ENCODE measurements at places on chromosomes 5 and 9. TPM values are rescaled to one million over a fixed set of nuclear protein-coding genes. Genes with fewer than 3 reads are reported as not detected.

The KIF4B gene
- total RNA-seq = not detected

The PCDHGA4 gene
- total RNA-seq = 3.9 TPM

The IRX1 gene
- 62.0 TPM for total RNA-seq

The HSPB3 gene
- not detected for total RNA-seq

The GHR gene
- total RNA-seq = 3.7 TPM

The VCP gene
- 167 TPM for total RNA-seq

The SOX30 gene
- 0.09 TPM for total RNA-seq

GRCh38 chr5:26024774-26025173 is 1013.6 kb downstream of the CDH9 start:
- H3K27ac ChIP-seq = no peak overlapping the region
- no peaks in the 10 kb centered on the region for H3K4me1 ChIP-seq
- no peaks in the 10 kb centered on the region for H3K27me3 ChIP-seq
- no peak overlapping the region for H3K4me3 ChIP-seq
- no peaks in the 10 kb centered on the region for H3K36me3 ChIP-seq
- no peak for DNase-seq

DNA sequence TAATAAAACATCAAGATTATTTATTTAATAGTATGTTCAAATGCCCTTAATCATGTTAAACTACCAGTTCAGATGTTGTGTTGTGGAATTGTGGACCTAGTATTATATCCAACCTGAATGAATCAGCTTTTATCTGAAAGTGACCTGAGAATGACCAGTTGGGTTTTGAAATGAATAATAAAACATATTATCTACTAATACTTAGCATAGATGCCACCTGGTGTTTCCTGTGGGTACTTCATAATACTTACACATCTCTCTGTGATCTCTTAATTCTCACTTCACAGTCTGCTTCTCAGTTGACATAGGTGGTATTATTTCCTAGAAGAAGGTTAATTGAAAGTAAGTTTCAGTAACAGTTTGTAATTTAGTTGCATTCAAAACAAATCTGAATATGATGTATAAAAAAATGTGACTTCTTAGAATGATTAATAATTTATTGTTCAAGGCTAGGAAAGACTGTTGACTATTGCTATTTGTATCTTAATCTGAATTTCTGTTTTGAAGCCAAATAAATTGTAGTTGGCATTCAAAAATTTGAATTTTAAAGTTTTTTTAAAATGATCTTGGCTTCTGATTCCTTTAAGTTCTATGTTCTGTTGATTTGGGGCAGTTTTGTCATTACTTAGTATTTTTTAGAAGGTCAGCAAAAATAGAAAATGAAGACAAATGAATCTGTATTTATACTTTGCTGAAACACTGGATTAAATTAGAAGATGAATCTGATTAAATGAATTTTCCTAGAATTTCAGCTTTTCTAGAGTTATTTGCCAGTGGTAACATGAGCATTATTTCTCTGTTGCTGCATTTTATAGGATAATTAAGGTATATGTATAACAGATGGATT is 48.2 kb downstream of the KIF2A start:
- no peak overlapping the region for H3K4me3 ChIP-seq
- H3K27me3 ChIP-seq = no peaks in the 10 kb centered on the region
- no peak overlapping the region for H3K27ac ChIP-seq

- H3K4me1 ChIP-seq = no peaks in the 10 kb centered on the region
- H3K27ac ChIP-seq = no peak overlapping the region
- DNase-seq = no peak
- H3K36me3 ChIP-seq = no peaks in the 10 kb centered on the region
These were observed 11.2 kb upstream of the RIC1 start for GRCh38 chr9:5617749-5618148.

GRCh38 chr5:142107736-142108431 is 695 bp upstream of the NDFIP1 start:
- DNase-seq = no peak
- no peaks in the 10 kb centered on the region for H3K27me3 ChIP-seq
- H3K4me1 ChIP-seq = peaks cover 8% of the 10 kb centered on the region

GRCh38 chr5:76413746-76414145 is 10.7 kb downstream of the IQGAP2 start:
- H3K4me1 ChIP-seq = no peaks in the 10 kb centered on the region
- no peak overlapping the region for H3K4me3 ChIP-seq
- H3K27me3 ChIP-seq = no peaks in the 10 kb centered on the region
- no peak for DNase-seq
- no peak overlapping the region for H3K27ac ChIP-seq

- H3K27me3 ChIP-seq = peaks cover 2% of the 10 kb centered on the region
- H3K4me1 ChIP-seq = no peaks in the 10 kb centered on the region
- H3K27ac ChIP-seq = no peak overlapping the region
- H3K36me3 ChIP-seq = no peaks in the 10 kb centered on the region
These were observed 69.3 kb downstream of the OLFM1 start for GRCh38 chr9:135156525-135157510.

- no peaks in the 10 kb centered on the region for H3K27me3 ChIP-seq
- H3K27ac ChIP-seq = no peak overlapping the region
- no peaks in the 10 kb centered on the region for H3K36me3 ChIP-seq
- peaks cover 2% of the 10 kb centered on the region for H3K4me1 ChIP-seq
These were observed 64.5 kb downstream of the DENND1A start for GRCh38 chr9:123865226-123866000.

- H3K27ac ChIP-seq = peak overlapping the region; percentile 15
- H3K27me3 ChIP-seq = no peaks in the 10 kb centered on the region
- no peak overlapping the region for H3K4me3 ChIP-seq
These were observed 29.5 kb downstream of the SEMA4D start for GRCh38 chr9:89468281-89468960.

DNA sequence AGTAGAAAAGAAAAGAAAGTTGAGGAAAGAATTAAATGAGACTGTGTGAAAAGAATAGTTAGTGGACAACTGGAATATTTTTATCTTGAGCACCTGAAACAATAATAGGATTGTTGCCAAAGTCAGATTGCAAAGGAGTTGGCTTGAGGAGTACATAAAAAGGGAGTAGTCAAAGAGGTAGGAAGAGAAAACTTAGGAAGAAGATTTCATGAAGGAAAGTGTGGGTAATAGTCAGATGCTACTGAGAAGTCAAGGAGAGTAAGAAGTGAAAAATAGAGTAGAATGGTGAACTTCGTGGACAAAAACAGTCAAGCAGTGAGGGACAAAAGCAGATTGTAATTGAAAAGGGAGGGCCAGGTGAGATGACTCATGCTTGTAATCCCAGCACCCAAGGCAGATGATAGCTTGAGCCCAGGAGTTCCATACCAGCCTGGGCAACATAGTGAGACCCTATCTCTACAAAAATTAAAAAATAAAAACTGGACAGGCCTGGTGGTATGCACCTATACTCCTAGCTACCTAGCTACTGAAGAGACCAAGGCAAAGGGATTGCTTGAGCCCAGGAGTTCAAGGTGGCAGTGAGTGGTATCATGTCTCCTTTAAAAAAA is 178.9 kb downstream of the NIPBL start:
- H3K4me1 ChIP-seq = no peaks in the 10 kb centered on the region
- H3K4me3 ChIP-seq = no peak overlapping the region

- peak; percentile 86 for DNase-seq
- no peak overlapping the region for H3K4me3 ChIP-seq
- H3K27ac ChIP-seq = peak overlapping the region; percentile 40
- H3K27me3 ChIP-seq = no peaks in the 10 kb centered on the region
- H3K36me3 ChIP-seq = no peaks in the 10 kb centered on the region
- H3K4me1 ChIP-seq = peaks cover 4% of the 10 kb centered on the region
These were observed 3.7 kb upstream of the WDR31 start for GRCh38 chr9:113343732-113344231.

DNA sequence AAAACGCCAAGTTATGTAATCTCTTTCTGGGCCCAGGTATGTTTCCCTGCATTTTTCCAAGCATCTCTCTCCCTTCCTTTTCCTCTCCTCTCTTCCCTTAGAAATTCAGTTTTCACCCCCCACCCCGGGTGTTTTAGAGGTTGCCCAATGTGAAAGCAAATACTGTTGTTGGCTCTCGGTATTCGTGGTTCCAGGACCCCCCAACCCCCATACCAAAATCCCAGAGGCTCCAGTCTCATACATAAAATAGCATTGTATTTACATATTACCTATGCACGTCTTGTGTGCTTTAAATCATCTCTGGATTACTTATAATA is 48.8 kb downstream of the ACER2 start:
- no peaks in the 10 kb centered on the region for H3K4me1 ChIP-seq
- DNase-seq = no peak
- peak overlapping the region; percentile 37 for H3K4me3 ChIP-seq
- no peaks in the 10 kb centered on the region for H3K27me3 ChIP-seq

- H3K4me1 ChIP-seq = no peaks in the 10 kb centered on the region
- no peak for DNase-seq
- H3K4me3 ChIP-seq = no peak overlapping the region
- no peaks in the 10 kb centered on the region for H3K27me3 ChIP-seq
- no peak overlapping the region for H3K27ac ChIP-seq
- H3K36me3 ChIP-seq = peaks cover 12% of the 10 kb centered on the region
These were observed 2.5 kb downstream of the ENTR1 start for GRCh38 chr9:136407911-136408310.

- no peaks in the 10 kb centered on the region for H3K4me1 ChIP-seq
- no peak for DNase-seq
- H3K27me3 ChIP-seq = no peaks in the 10 kb centered on the region
- no peaks in the 10 kb centered on the region for H3K36me3 ChIP-seq
- no peak overlapping the region for H3K27ac ChIP-seq
- no peak overlapping the region for H3K4me3 ChIP-seq
These were observed 35.3 kb upstream of the SPDL1 start for GRCh38 chr5:169548315-169548714.

DNA sequence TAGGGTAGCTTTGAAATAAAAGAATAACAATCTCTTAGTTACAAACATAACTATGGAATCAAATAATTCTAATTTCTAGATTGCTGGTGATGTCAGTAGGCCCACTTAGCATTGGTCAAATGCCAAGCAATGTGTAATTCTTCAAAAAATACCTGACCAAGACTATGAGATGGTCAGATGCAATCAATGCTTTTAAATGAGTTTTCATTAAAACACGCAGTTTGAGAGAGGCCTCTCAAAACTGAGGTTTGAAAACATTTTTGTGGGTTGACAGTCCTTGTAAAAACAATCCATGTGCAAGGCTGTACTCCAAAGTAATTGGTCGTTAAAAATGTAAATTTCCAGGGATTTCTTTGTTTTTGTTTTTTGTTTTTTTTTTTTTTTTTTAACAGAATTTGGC is 1.2 kb upstream of the RLN2 start:
- H3K4me1 ChIP-seq = no peaks in the 10 kb centered on the region
- H3K4me3 ChIP-seq = no peak overlapping the region
- H3K36me3 ChIP-seq = no peaks in the 10 kb centered on the region
- H3K27me3 ChIP-seq = no peaks in the 10 kb centered on the region
- no peak overlapping the region for H3K27ac ChIP-seq
- no peak for DNase-seq

GRCh38 chr5:69528035-69528434 is 32.0 kb upstream of the GTF2H2C start:
- no peaks in the 10 kb centered on the region for H3K36me3 ChIP-seq
- peak overlapping the region; percentile 41 for H3K27ac ChIP-seq
- no peaks in the 10 kb centered on the region for H3K4me1 ChIP-seq
- H3K4me3 ChIP-seq = no peak overlapping the region
- no peaks in the 10 kb centered on the region for H3K27me3 ChIP-seq

- DNase-seq = no peak
- no peaks in the 10 kb centered on the region for H3K27me3 ChIP-seq
- H3K4me3 ChIP-seq = no peak overlapping the region
- no peaks in the 10 kb centered on the region for H3K4me1 ChIP-seq
- no peaks in the 10 kb centered on the region for H3K36me3 ChIP-seq
These were observed 678.4 kb upstream of the RGMB start for GRCh38 chr5:98095072-98095471.

DNA sequence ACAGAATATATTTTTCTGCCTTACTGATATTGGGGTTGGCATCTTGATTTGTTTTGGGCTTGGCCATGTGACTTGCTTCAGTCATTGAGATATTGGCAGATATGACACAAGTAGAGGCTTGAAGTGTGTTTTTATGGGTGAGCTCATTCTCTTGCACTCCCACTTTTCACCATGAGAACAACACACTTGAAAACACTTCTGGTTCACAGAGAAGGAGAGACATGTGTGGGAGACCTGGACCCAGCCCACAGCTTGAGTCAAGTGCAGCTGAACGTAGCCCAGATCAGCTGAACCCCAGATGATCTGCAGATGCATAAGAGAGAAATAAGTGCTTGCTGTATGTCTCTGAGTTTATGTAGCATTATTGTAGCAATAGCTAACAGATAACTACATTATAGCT is 155.4 kb downstream of the SEMA6A start:
- H3K36me3 ChIP-seq = no peaks in the 10 kb centered on the region
- H3K27me3 ChIP-seq = no peaks in the 10 kb centered on the region
- H3K4me1 ChIP-seq = no peaks in the 10 kb centered on the region
- DNase-seq = no peak
- H3K4me3 ChIP-seq = no peak overlapping the region

- no peaks in the 10 kb centered on the region for H3K27me3 ChIP-seq
- H3K4me1 ChIP-seq = no peaks in the 10 kb centered on the region
- no peak overlapping the region for H3K27ac ChIP-seq
- no peak for DNase-seq
- no peaks in the 10 kb centered on the region for H3K36me3 ChIP-seq
These were observed 21.3 kb upstream of the KIF12 start for GRCh38 chr9:114120192-114121014.

DNA sequence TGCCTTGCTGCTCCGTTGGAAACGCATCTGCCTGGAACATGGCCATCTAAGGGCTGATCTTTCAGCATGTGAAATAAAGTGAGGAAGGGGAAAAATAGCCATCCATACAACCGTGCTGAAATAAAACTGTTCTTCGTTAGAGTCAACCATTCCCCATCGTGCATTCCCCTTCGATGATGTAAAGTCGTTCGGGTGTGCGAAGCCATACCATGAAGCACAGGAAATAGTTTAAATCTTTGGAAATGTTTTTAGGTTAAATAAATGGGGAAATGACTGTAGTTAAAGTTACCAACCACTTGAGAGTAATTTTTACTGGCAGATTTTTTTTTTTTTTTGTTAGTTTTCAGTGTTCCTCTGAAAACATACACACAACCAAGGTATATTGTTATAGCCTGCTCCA is 302.5 kb downstream of the SH3GL2 start:
- H3K4me3 ChIP-seq = no peak overlapping the region
- no peaks in the 10 kb centered on the region for H3K36me3 ChIP-seq
- no peak for DNase-seq
- no peak overlapping the region for H3K27ac ChIP-seq

DNA sequence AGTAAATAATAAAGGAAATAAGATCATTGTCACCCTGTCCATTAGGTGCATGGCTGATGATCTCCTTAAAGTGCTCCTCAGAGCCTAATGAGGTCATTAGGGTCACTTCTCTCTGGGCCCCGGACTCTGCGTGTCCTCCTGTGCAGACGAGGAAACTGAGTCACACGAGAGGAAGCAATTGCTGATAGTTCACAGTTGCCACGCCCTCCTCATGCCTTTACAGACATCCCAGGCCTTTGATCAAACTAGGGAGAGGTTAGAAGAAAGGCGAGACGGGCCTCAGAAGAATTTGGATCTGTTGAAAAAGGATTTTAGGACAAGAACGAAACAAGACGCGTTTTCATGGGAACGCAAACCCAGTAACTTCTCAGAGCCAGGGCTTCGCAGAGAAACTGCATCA is 32.0 kb upstream of the MSX2 start:
- H3K4me1 ChIP-seq = no peaks in the 10 kb centered on the region
- H3K36me3 ChIP-seq = no peaks in the 10 kb centered on the region
- no peak overlapping the region for H3K4me3 ChIP-seq
- peaks cover 51% of the 10 kb centered on the region for H3K27me3 ChIP-seq

GRCh38 chr5:53002491-53002890 is 13.3 kb downstream of the ITGA2 start:
- no peak overlapping the region for H3K27ac ChIP-seq
- no peaks in the 10 kb centered on the region for H3K36me3 ChIP-seq
- H3K4me1 ChIP-seq = peaks cover 5% of the 10 kb centered on the region
- H3K4me3 ChIP-seq = no peak overlapping the region
